ENCODE measurements at places on chromosomes 5 and 9. TPM values are rescaled to one million over a fixed set of nuclear protein-coding genes. Genes with fewer than 3 reads are reported as not detected.
A peak's percentile ranks its signal among the peaks of the same experiment; 100 is the strongest.

DNA sequence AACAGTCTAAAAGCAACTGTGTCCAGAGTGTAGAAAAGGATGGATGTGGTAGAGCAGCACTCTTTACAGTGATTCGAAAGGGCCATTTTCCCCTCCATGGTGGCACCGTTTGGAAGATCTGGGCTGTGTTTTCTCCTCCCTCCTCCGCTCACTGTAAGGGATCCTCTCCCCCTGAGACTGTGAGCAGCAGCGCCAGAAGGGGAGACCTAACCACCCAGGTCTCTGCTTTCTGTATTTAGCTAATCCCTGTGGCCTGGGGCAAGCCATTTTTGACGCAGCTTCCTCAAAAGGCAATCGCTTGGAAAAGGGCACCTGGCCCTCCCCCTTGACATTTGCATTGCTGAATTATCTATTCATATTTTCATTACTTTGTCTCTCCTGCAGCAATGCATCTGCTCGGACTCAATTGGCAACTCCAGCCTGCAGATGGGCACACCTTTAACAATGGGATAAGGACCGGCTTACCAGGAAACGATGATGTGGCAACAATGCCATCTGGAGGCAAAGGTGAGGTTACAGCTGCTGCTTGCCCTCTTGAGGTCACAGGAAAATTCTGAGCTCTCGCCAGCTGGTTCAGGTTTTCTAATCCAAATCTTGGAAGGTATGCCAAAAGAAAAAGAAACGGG is 244.3 kb upstream of the WWC1 start:
- no peak for DNase-seq
- H3K36me3 ChIP-seq, result no peaks in the 10 kb centered on the region
- no peak overlapping the region for H3K27ac ChIP-seq

DNA sequence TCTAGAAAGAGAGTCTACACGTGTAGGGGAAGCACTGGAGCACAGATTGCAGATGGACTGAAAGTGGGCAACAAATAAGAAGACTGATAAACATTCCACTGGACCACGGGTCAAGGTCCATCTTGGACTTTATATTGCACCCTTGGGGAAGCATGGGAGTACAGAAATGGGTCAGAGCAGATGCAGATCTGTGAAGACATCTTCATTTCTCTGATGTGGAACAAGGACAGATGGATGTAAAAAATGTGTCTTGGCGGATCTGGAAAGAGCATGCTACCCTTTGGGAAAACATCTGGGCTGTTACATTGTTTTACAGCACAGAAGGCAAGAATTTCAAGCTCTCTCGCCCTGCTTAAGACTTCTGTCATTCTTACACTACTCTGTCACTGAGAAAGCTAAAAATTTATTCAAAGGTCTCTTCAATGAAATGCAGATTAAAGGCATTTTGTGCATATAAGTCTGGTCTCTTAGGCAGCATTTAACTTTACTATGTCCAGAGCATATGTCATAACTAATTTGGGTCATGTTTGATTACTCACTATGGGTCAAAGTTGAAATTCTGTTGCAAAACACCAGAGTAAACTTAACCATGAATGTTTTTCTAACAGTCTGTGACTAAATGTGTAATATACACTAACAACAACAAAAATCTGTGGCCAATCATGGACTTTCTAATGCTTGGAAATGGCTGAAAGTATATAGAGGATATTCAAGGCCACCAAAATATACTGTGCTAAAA is 756.4 kb upstream of the DMAC1 start:
- no peaks in the 10 kb centered on the region for H3K4me1 ChIP-seq
- H3K4me3 ChIP-seq, result no peak overlapping the region
- no peak for DNase-seq
- H3K36me3 ChIP-seq, result no peaks in the 10 kb centered on the region
- no peaks in the 10 kb centered on the region for H3K27me3 ChIP-seq

GRCh38 chr9:1458503-1458902 is 408.3 kb downstream of the DMRT2 start:
- no peak overlapping the region for H3K27ac ChIP-seq
- H3K36me3 ChIP-seq, result no peaks in the 10 kb centered on the region
- no peaks in the 10 kb centered on the region for H3K4me1 ChIP-seq

GRCh38 chr5:67253911-67254310 is 57.3 kb upstream of the CD180 start:
- H3K27me3 ChIP-seq, result peaks cover 3% of the 10 kb centered on the region
- no peaks in the 10 kb centered on the region for H3K36me3 ChIP-seq
- no peak for DNase-seq
- H3K4me3 ChIP-seq, result no peak overlapping the region

GRCh38 chr9:126860077-126860756 is at the start of gene ZBTB34:
ZBTB34 (plus strand) TSS chr9:126860639; CDS start chr9:126879400, 18,761 bp downstream.
- peaks cover 24% of the 10 kb centered on the region for H3K4me1 ChIP-seq
- peaks cover 12% of the 10 kb centered on the region for H3K27me3 ChIP-seq
- peak within 1 kb of the TSS; percentile 89 for H3K4me3 ChIP-seq
- peak; percentile 74 for DNase-seq
- H3K27ac ChIP-seq, result peak within 1 kb of the TSS; percentile 84

GRCh38 chr9:76943054-76943453 is 37.1 kb upstream of the PRUNE2 start:
- H3K27me3 ChIP-seq, result no peaks in the 10 kb centered on the region
- no peaks in the 10 kb centered on the region for H3K4me1 ChIP-seq
- no peak overlapping the region for H3K27ac ChIP-seq
- no peak overlapping the region for H3K4me3 ChIP-seq
- DNase-seq, result no peak
- H3K36me3 ChIP-seq, result no peaks in the 10 kb centered on the region

DNA sequence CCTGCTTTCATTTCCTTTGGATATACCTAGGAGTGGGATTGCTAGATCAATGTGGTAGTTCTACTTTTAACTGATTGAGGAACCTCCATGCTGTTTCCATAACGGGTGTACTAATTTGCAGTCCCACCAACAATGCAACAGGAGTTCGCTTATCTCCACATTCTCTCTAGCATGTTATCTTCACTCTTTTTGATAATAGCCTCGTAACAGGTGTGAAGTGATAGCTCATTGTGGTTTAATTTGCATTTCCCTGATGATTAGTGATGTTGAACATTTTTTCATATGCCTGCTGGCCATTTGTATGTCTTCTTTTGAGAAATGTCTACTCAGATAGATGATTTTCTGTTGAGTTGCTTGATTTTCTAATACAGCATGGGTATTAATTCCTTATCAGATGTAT is 142.2 kb downstream of the ZNF462 start:
- no peak overlapping the region for H3K27ac ChIP-seq
- H3K4me3 ChIP-seq, result no peak overlapping the region
- H3K27me3 ChIP-seq, result no peaks in the 10 kb centered on the region
- no peaks in the 10 kb centered on the region for H3K4me1 ChIP-seq

DNA sequence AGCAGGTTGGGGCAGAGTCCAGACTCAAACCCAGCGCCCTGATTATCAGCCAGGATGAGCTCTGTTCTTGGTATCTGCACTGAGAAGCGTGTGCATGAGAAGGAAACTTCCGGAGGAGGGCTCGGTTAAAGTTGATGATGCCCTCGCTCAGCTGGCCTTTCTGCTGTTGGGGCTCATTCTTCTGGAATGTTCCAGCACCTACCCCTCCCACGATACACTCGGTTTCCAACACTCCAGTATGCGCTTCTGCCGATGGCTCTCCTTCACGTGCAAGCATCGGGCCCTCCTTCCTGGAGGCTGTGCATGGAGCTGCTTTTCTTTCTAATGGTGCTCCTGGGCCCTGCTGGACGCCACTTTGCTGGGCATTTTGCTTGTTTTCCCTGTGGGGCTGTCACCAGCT is 134.0 kb downstream of the RXRA start:
- H3K36me3 ChIP-seq, result no peaks in the 10 kb centered on the region
- H3K4me1 ChIP-seq, result peaks cover 6% of the 10 kb centered on the region
- no peak for DNase-seq
- H3K27me3 ChIP-seq, result no peaks in the 10 kb centered on the region
- H3K27ac ChIP-seq, result no peak overlapping the region

ARID3C gene
- not detected for total RNA-seq

DNA sequence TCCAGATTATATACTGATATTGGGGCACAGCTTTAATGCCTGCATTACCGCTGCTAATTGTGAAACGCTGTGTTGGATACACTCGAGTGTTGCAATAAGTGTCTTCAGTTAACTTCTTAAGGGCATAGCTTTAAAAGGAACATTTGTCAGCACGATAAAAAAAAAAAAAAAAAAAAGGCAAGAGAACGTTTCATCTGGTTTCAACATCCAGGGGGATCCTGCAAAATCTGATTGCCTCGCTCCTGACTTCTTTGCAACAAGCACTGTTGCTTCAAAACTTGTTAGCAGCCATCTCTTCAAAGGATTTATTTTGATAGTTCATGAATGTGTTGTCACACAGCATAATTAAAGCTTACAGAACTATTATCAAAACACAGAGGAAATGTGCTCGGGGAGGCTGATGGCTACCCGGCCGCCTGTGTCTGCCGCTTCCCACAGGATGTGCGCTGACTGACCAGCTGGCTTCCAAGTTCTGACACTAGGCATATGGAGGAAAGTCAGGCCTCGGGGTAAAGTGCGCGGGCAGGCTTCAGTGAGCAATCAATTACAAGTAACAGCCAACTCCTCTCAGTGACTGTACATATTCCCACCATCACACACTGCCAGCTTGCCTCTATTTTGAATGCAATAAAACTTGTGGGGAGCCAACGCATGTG is 77.7 kb downstream of the EBF1 start:
- no peak for DNase-seq
- H3K27ac ChIP-seq, result no peak overlapping the region
- peaks cover 6% of the 10 kb centered on the region for H3K4me1 ChIP-seq
- peaks cover 8% of the 10 kb centered on the region for H3K27me3 ChIP-seq

ADAMTS12 gene
- not detected for total RNA-seq

- H3K36me3 ChIP-seq, result no peaks in the 10 kb centered on the region
- no peak for DNase-seq
- no peak overlapping the region for H3K27ac ChIP-seq
- no peaks in the 10 kb centered on the region for H3K4me1 ChIP-seq
Measured at GRCh38 chr5:74665273-74665672, 19.8 kb upstream of the HEXB start.

DNA sequence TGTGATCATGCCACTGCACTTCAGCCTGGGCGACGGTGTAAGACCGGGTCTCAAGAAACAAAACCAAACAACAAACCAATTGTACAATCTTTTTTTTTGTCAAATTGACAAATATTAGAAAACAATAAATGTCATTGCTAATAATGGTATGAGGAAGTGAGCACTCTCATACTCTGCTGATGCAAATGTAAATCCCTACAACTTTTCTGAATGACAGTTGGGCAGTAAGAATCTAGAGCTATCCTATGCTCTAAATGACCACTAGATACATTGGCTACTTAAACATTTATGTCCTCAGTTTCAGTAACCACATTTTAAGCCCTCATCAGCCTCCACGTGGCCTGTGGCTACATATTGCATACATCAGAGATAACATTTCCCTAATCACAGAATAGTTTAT is 256.2 kb downstream of the FER start:
- H3K4me1 ChIP-seq, result no peaks in the 10 kb centered on the region
- no peak overlapping the region for H3K4me3 ChIP-seq
- no peaks in the 10 kb centered on the region for H3K27me3 ChIP-seq

GRCh38 chr5:132754947-132755346 is 7.7 kb downstream of the CCNI2 start:
- peaks cover 40% of the 10 kb centered on the region for H3K36me3 ChIP-seq
- peak overlapping the region; percentile 90 for H3K27ac ChIP-seq
- no peak for DNase-seq
- no peak overlapping the region for H3K4me3 ChIP-seq

- H3K4me1 ChIP-seq, result no peaks in the 10 kb centered on the region
- H3K27ac ChIP-seq, result no peak overlapping the region
Measured at GRCh38 chr9:38177680-38178079, 108.7 kb upstream of the SHB start.
